ENCODE measurements at places on chromosomes 11 and 22. TPM values are rescaled to one million over a fixed set of nuclear protein-coding genes. Genes with fewer than 3 reads are reported as not detected.

GRCh38 chr11:84103096-84103495 is 816.9 kb upstream of the CCDC90B start:
- no peak overlapping the region for H3K4me3 ChIP-seq
- no peak for DNase-seq
- no peak overlapping the region for H3K27ac ChIP-seq
- no peaks in the 10 kb centered on the region for H3K4me1 ChIP-seq

DNA sequence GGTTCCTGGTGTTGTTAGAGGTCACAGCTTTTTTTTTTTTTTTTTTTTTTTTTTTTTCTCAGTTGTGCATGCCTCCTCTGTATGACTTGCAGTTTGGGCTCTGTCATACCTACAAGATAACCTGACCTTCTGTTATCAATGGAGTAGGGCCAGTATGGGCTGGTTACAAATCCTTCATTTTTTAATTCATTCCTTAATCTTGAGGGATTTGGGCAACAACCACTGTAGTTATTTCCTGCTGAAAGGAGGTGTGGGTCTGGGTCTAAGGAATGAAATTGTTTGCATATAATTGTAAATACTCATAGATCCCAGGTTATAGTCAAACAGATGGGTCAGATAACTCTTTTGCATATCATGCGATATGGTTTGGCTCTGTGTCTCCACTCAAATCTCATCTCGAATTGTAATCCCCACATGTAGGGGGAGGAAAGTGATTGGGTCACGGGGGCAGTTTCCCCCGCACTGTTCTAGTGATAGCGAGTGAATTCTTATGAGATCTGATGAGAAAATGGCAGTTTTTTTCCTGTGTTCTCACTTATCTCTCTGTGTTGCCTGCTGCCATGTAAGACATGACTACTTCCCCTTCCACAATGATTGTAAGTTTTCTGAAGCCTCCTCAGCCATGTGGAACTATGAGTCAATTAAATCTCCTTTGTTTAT is 14.1 kb upstream of the GLYAT start:
- H3K27me3 ChIP-seq = no peaks in the 10 kb centered on the region
- DNase-seq = no peak
- no peaks in the 10 kb centered on the region for H3K4me1 ChIP-seq
- no peaks in the 10 kb centered on the region for H3K36me3 ChIP-seq
- no peak overlapping the region for H3K4me3 ChIP-seq

- peaks cover 12% of the 10 kb centered on the region for H3K27me3 ChIP-seq
- H3K36me3 ChIP-seq = no peaks in the 10 kb centered on the region
- no peak overlapping the region for H3K4me3 ChIP-seq
- no peak overlapping the region for H3K27ac ChIP-seq
- peaks cover 3% of the 10 kb centered on the region for H3K4me1 ChIP-seq
- DNase-seq = peak; percentile 61
Observed at GRCh38 chr11:76824980-76825725, 35.6 kb upstream of the ACER3 start.

DNA sequence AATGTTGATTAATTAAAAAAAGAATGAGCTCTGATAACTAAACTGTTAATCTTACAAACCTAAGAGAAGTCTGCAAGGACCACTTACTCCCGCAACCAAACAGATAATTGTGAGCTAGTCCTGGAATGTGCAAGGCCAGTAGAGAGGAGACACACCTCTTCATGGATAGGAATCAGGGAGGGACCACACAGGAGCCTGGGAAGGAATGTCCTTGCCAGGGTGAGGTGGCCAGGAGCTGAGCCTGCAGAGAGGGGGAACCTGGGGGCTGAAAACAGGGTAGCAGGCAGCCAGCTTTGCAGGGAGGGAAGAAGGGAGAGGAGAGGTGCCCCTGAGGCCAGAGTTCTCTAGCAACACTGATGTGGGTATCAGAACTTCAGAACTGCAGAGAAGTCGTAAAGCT is 9.4 kb upstream of the NLRP10 start:
- H3K27ac ChIP-seq = no peak overlapping the region
- no peak overlapping the region for H3K4me3 ChIP-seq
- H3K36me3 ChIP-seq = no peaks in the 10 kb centered on the region
- H3K27me3 ChIP-seq = no peaks in the 10 kb centered on the region
- H3K4me1 ChIP-seq = peaks cover 9% of the 10 kb centered on the region

- no peak for DNase-seq
- H3K4me1 ChIP-seq = no peaks in the 10 kb centered on the region
- no peak overlapping the region for H3K27ac ChIP-seq
- no peaks in the 10 kb centered on the region for H3K36me3 ChIP-seq
- H3K4me3 ChIP-seq = no peak overlapping the region
Observed at GRCh38 chr22:44224166-44224565, 43.4 kb downstream of the PARVG start.

GRCh38 chr11:37390576-37391083 is 792.6 kb upstream of the RAG2 start:
- no peak overlapping the region for H3K27ac ChIP-seq
- H3K4me3 ChIP-seq = no peak overlapping the region
- no peak for DNase-seq
- no peaks in the 10 kb centered on the region for H3K36me3 ChIP-seq

GRCh38 chr11:27095059-27095458 is 54.4 kb downstream of the BBOX1 start:
- no peaks in the 10 kb centered on the region for H3K36me3 ChIP-seq
- no peaks in the 10 kb centered on the region for H3K27me3 ChIP-seq
- no peaks in the 10 kb centered on the region for H3K4me1 ChIP-seq
- H3K27ac ChIP-seq = no peak overlapping the region

DNA sequence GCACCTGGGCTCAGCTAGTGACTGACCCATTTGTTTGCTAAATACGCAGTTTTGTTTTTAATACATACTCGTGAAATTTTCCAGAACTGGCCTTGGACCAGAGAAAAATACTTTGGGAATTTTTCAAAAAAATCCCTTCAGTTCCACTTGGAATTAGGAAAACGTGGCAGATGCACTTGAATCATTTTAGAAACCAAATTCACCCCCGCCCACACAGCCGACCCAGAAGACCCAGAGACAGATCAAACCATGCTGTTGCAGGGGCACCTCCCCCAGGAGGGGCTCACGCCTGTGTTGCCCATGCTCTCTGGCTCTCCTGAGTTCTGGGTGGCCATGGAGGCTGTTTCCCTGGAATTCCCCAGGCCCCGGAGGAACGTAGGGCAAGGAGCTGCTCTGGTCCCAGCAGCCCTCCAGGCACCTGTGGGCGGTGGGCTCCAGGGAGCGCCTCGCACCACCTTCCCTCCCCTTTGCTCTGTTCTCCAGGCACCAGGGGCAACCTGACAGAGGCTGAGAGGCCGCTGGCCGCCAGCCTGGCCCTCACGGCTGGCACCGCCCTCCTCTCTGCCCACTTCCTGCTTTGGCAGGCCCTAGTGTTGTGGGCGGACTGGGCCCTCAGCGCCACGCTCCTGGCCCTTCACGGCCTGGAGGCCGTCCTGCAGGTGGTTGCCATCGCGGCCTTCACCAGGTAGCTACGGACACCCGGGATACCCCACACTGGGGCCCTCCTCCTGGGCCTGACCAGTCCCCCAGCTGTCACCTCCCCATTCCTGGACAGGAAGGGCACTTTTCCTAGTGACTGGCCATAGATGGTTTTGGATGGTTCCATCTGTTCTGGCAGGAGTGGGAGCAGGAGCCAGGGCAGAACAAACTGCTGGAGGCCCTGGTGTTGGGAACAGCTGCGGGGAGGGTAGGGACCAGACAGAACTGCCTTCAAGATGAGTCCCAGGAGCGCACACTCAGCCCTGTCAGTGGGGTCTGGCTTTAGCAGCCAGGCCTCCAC is 3.3 kb upstream of the EPS8L2 start:
- no peak overlapping the region for H3K4me3 ChIP-seq
- no peak for DNase-seq
- H3K27ac ChIP-seq = no peak overlapping the region
- no peaks in the 10 kb centered on the region for H3K27me3 ChIP-seq

GRCh38 chr11:108239076-108239475 is 16.2 kb downstream of the ATM start:
- no peak for DNase-seq
- no peaks in the 10 kb centered on the region for H3K4me1 ChIP-seq
- H3K27me3 ChIP-seq = no peaks in the 10 kb centered on the region
- H3K36me3 ChIP-seq = peaks cover 20% of the 10 kb centered on the region
- no peak overlapping the region for H3K4me3 ChIP-seq
- H3K27ac ChIP-seq = no peak overlapping the region

- no peaks in the 10 kb centered on the region for H3K27me3 ChIP-seq
- H3K4me1 ChIP-seq = peaks cover 9% of the 10 kb centered on the region
- H3K36me3 ChIP-seq = no peaks in the 10 kb centered on the region
- peak overlapping the region; percentile 98 for H3K27ac ChIP-seq
- H3K4me3 ChIP-seq = no peak overlapping the region
Observed at GRCh38 chr11:7977232-7977917, 9.8 kb upstream of the EIF3F start.

DNA sequence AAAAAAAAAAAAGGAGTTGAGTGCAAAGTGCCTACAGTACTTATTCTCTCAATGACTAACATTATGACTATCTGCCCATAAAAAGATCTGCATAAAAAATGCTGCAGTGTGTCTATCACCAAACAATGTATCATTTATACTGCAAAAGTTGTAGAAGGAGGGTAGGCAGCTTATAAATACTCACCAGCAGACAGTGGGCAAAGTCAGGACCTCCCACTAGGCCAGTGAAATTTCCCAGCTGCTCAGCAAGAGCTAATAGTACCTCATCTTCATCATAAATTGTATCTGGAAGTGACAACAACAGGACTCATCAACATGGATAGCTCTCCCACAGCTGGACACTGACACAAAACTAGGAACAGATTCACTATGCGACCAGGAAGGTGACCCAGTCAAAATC is 1.6 kb downstream of the PPP2R1B start:
- peaks cover 34% of the 10 kb centered on the region for H3K36me3 ChIP-seq
- H3K27ac ChIP-seq = peak overlapping the region; percentile 67
- H3K4me1 ChIP-seq = peaks cover 8% of the 10 kb centered on the region
- peak overlapping the region; percentile 83 for H3K4me3 ChIP-seq
- no peaks in the 10 kb centered on the region for H3K27me3 ChIP-seq

GRCh38 chr11:113317339-113317738 is 3.0 kb downstream of the TTC12 start:
- no peaks in the 10 kb centered on the region for H3K4me1 ChIP-seq
- no peak overlapping the region for H3K27ac ChIP-seq
- no peak overlapping the region for H3K4me3 ChIP-seq
- no peaks in the 10 kb centered on the region for H3K36me3 ChIP-seq

DNA sequence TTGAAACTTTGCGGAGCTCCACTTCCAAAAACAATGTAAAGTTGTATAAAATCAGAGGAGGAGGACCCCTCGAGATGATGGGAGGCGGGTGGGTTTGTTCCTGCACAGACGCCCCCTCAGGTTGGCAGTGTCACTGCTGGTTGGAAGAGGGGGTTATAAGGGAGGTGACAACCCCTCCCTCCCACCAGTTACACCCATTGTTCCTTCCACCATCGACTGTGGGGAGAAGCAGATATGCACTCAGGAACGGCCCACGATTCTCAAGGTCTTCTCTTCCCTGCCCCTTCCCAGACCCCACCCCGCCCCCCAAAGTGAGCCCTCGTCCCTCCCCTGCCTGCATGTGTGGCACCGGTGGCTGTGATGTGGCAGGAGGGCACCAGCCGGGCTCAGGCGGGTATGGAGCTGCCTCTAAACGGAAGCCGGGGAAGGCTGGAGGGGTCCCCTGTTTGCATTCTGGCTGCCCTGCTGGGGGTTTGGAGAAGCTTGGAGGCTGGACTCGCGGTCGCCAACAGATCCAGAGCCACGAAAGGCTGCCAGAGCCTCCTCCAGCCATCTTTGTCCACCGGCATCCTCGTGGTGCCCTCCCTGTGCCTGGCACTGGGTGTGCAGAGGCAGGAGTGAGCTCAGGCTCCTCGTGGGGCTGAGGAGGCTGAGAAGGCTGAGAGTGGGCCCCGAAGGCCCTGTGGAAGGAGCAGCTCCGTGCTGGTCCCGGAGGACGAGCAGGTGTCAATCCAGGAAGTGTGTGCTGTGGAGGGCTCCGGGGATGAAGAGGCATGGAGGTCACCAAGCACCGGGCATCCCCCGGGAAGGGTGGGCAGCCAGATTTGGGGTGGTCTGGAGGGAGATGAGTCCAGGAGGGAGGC is 778 bp downstream of the KDELR3 start:
- peaks cover 13% of the 10 kb centered on the region for H3K4me1 ChIP-seq
- H3K27ac ChIP-seq = peak overlapping the region; percentile 90
- DNase-seq = no peak
- H3K27me3 ChIP-seq = no peaks in the 10 kb centered on the region
- H3K36me3 ChIP-seq = peaks cover 7% of the 10 kb centered on the region

- DNase-seq = no peak
- no peak overlapping the region for H3K4me3 ChIP-seq
- no peak overlapping the region for H3K27ac ChIP-seq
- H3K27me3 ChIP-seq = no peaks in the 10 kb centered on the region
- peaks cover 77% of the 10 kb centered on the region for H3K36me3 ChIP-seq
Observed at GRCh38 chr22:23823331-23823791, 15.4 kb downstream of the DERL3 start.

- H3K27ac ChIP-seq = peak overlapping the region; percentile 38
- H3K36me3 ChIP-seq = no peaks in the 10 kb centered on the region
- H3K4me3 ChIP-seq = no peak overlapping the region
- peaks cover 7% of the 10 kb centered on the region for H3K4me1 ChIP-seq
Observed at GRCh38 chr11:130945896-130946295, 29.6 kb upstream of the SNX19 start.

DNA sequence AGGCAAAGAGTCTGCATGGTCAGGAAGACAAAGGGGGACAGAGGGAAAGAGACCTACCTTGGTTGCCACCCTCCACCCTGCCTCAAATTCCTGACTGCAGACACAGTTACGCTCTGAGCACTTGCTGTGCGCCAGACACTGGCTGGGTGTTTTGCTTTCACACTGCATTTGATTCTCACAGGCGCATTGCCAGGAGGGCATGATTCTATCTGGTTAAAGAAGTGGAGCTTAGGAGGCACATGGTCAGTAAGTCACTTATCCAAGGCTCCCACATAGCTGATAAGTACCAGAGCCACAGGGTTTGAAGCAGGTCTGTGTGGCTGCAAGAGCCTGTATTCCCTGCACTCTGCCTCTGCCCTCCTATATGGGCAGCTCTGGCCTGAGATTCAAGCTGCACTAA is 103.9 kb downstream of the TIMP3 start:
- no peak for DNase-seq
- H3K4me1 ChIP-seq = peaks cover 4% of the 10 kb centered on the region
- H3K27ac ChIP-seq = no peak overlapping the region
- peaks cover 15% of the 10 kb centered on the region for H3K27me3 ChIP-seq

- no peak overlapping the region for H3K4me3 ChIP-seq
- no peaks in the 10 kb centered on the region for H3K36me3 ChIP-seq
- H3K27me3 ChIP-seq = no peaks in the 10 kb centered on the region
- peaks cover 7% of the 10 kb centered on the region for H3K4me1 ChIP-seq
- H3K27ac ChIP-seq = no peak overlapping the region
- DNase-seq = no peak
Observed at GRCh38 chr11:112132737-112133136, 31.2 kb downstream of the IL18 start.

DNA sequence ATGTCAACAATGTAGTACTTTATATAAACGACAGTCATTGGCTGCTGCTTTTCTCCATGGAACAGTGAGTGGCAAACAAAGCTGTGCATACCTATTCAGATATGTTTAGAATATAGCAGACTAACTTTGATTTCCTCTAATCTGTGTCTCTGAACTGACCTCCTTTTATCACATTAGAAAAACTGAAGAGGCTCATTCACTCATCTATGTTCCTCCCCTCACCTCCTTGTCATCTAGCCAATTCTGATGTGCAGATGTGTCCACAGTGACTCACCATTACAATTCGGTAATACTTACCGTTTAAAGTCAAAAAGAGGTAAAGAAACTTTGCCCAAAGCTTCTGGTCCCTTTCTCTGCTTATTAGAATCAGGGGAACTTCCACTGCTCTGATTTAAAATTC is 51.5 kb upstream of the RPS13 start:
- peak; percentile 60 for DNase-seq
- no peak overlapping the region for H3K4me3 ChIP-seq
- no peak overlapping the region for H3K27ac ChIP-seq
- no peaks in the 10 kb centered on the region for H3K4me1 ChIP-seq
- peaks cover 8% of the 10 kb centered on the region for H3K36me3 ChIP-seq

MFRP gene
- total RNA-seq = not detected

LRRC75B gene
- 1.4 TPM for total RNA-seq

BCL2L13 gene
- 86.7 TPM for total RNA-seq

KRTAP5-11 gene
- not detected for total RNA-seq

GLYAT gene
- total RNA-seq = not detected

Data from IMR-90 (cell line).